H9 (cell line): ENCODE measurements at places on chromosomes 2 and 18. TPM values are rescaled to one million over a fixed set of nuclear protein-coding genes. Genes with fewer than 3 reads are reported as not detected.
A peak's percentile ranks its signal among the peaks of the same experiment; 100 is the strongest.

GRCh38 chr2:26636935-26637334 lies 4.2 kb downstream of the CIB4 start:
- DNase-seq = peak; percentile 24

DNA sequence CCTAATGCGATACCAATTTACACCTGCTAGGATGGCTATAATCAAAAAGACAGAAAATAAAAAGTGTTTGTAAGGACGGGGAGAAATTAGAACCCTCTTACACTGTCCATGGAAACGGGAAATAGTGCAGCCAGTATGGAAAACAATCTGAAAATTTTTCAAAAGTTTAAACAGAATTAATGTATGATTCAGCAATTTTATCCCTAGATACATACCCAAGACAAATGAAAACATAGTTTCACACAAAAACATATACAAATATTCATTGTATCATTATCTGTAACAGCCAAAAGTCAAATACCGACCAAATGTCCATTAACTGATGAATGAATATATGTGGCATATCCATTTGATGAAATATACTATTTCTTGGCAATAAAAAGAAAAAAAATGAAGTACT lies 313.5 kb upstream of the GYPC start:
- DNase-seq = no peak

DNA sequence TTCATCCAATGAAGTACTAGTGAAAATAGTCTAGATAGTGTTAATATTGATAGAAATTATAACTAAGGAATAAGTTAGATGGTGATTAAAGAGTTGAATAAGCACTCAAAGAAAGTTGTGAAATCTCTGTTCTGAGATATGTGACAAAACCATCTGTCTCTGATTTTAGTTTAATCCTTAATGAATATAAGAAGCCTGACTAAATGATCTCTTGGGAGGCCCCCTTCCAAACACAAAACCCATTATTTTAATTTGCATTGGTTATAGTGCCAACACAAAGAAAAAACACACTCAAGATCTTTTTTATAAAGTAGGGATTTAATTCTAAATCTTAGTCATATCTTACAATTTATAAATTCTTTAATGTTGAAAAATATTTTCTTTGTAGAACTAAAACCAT lies 34.0 kb downstream of the SCN2A start:
- DNase-seq = no peak

- no peak for DNase-seq
Observed at GRCh38 chr2:121505986-121506586, 24.6 kb upstream of the RNU4ATAC start.

- no peak for DNase-seq
Observed at GRCh38 chr18:75070625-75071483, 138.1 kb downstream of the PTGR3 start.

DNA sequence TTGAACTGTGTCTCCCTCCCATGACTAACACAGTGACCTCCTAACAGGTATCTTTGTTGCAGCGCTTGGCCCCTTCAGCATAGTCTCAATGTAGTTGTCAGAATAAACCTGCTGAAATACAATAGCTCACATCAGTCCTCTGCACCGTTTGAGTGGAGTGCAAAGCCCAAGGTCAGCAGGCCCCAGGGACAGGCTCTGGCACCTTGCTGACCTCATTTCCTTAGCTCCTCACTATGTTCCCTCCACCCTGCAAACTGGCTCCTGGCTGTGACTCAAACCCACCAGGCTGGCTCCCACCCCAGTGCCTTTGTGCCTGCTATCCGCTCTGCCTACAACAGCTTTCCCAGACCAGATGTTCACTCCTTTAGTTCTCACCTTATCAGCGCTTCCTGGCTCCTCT lies 146.7 kb downstream of the LRATD1 start:
- no peak for DNase-seq

DNA sequence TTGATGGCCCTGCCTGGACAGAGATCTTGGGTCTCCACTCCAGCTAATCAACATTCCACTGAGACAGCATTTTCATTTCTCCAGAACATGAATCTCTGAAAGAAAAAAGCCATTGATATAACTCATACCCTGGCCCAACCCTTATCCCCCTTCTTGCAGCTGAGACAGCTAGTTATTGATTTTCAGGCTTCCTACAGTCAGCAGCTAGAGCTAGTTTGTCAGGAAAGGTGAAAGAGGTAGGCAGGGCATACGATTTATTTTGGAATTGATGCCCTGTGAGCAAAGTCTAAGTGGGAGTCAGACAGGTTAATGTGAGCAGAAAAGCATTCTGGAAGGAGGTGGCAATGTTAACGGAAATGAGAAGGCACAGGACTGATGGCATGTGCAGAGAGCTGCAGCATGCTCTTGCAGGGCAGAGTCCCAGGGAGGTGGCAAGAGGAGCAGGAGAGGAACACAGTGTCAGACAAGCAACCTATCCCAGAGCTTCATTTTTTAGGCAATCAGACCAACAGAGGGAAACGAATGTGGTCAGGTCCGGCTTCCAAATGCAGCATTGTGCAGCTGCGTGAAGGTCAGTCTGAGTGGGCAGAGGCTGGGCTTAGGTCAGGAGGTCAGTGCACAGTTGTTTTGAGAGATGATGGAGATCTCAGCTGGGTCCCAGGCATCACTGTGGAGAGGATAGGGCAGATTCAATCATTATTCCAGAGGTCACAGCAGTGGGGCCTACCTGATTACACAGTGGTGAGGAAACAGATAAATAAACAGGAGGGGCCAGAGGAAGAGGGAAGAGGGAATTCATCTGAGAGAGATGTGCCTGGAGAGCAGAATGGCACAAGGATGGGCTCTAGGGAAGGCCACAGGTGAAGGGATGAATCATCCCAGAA lies 134.8 kb downstream of the CMPK2 start:
- no peak for DNase-seq

DNA sequence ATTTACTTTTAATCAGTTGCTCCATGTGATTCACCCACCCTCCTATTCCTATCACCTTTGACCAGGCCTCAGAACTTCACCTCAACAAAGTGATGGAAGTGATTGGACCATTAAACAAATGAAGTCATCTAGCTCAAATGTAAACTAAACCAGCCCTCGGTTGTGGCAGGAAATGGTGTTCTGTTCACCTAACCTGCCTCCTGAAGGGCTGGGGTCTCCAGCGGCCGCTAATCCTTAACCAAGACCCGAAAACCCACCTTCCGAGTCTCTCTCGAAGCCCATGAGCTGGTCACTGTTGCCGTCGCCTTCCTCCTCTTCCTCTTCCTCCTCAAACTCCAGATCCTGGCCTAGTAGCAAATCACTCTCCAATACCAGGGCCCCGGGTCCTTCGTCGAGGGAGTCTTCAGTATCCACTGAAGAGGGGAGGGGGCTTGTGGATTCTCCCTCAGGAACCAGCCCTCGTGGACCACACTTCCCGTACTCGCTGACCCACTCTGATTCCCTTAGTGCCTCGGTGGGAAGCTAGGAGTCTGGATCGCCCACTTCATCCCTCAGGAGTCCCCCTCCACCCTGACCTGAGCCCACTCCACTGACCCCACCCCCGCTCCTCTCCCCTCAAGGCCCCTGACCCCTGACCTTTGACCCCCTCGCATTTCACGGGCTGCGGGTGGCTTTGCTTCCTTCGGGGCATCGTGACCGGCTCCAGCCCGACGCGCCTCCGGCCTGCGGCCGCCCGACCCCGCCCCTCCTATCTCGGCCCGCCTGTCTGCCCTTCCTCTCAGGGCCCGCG lies 503 bp downstream of the ZNF513 start:
- peak; percentile 43 for DNase-seq

DNA sequence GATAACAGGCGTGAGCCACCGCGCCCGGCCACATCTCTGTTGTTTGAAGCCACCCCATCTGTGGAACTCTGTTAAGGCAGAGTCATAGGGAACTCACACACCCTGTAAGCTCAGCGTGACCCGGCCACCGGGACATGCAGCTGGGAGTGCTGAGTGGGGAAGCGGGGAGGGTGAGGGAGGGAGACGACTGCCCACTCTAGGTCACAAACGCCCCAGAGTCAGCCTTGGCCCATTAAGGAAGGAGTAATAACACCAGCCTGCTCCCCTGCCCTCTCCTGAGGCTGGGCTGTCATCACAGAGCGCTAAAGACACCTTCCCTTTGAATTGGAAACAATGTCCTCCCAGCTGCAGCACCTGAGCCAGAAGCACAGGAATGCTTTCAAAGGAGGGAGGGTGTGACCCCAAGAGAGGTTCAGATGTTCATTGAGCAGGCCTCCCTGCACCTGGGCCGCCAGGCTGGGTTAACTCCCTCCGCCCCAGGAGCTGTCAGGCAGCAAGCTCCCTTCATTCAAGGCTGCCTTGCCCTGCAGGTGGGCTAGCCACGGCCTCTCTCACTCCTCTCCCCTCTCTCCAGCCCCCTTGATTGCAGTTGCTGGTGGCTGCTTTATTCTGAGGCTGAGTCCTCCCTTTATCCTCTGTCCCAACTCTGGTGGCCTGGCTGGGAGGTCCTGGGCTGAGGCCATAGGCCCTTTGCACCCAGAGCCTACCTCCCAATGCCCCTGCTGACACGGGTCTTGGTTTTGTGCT lies 77.2 kb upstream of the HPCAL1 start:
- peak; percentile 56 for DNase-seq

DNA sequence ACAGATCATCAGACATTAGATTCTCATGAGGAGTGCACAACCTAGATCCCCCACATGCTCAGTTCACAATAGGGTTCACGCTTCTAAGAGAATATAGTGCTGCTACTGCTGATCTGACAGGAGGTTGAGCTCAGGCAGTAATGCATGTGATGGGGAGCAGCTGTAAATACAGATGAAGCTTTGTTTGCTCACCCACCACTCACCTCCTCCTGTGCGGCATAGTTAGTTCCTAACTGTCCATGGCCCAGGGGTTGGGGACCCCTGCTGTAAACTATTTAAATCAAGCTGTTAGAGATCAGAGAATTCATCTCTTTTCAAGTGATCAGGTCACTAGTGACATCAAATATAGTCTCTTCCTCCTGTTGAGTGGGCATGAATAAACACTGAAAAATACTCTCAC lies 88.8 kb upstream of the ACVR2A start:
- peak; percentile 33 for DNase-seq

The PSMA8 gene
- total RNA-seq = not detected in 2 replicates

DNA sequence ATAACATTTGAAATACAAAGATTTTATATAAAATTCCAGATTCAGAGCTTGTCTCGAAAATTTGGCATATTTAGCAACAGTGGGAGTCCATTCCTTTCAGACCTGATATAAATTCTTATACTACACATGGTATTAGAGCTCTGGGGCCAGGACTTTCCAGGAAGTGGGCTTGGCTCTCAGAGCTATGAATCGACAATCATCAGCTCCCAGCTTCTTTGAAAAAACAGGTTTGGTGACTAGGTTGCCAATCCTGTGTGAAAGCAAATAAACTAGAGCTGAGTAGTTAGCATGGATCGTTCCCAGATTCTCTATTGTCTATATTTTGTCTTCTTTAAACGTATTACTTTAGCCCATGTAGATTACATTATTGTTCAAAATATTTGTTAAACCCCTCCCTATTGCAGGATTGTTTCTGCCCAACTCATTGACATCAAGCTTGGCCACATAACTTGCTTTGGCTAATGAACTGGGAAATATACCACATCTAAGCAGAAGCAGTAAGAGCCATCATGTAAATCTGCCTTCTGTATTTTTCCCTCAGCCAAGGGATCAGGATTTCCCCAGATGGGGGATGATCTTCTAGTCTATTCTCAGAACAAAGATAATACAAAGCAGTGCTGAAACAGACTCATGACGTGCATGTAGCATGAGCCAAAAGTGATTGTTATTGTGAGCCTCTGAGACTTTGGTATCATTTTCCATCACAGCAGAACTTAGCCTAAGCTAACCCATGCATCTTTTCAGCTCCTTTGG lies 105.4 kb downstream of the KCNH7 start:
- DNase-seq = no peak

The ICOS gene
- total RNA-seq = not detected in 2 replicates

The C1GALT1C1L gene
- not detected in 2 replicates for total RNA-seq

DNA sequence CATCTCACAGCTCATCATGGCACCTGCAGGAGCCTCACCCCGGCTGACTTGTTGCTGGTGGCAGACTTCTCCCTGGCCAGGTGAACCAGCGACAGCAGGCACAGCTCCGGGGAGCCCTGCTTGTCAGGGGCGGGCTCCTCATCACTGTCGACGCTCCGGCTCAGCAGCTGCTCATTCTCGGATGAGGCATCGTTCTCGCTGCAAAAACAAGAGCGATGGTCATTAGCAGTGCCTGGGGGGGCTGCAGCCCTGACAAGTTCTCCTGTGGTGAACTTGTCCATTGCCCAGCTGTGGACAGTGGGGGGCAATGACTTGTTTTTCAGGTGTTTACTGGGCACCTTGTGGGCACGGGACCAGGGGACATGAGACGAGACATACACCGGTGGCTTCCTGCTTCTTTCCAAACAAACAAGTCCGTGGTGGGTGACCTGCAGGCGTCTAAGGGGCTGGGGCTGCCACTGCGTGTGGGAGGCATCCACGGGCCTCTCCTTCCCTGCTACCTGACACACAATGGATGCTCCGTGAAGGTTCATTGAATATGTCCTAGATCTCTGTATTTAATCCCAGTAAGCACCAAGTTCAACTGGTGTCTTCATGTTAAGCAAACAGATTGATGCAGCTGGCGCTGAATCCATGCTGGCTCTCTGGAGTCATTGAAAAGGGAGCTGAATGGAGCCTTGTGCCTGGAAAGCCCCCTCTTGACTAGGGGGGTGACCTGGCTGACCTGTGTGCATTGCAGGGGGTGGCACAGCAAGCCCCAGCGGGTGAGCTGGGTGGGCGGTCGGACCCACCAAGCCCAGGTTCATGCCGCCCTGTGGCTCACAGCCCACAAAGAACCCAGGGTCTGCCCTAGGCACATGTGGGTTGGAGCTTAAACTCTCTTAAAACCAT lies 81.0 kb downstream of the EDAR start:
- DNase-seq = peak; percentile 25

DNA sequence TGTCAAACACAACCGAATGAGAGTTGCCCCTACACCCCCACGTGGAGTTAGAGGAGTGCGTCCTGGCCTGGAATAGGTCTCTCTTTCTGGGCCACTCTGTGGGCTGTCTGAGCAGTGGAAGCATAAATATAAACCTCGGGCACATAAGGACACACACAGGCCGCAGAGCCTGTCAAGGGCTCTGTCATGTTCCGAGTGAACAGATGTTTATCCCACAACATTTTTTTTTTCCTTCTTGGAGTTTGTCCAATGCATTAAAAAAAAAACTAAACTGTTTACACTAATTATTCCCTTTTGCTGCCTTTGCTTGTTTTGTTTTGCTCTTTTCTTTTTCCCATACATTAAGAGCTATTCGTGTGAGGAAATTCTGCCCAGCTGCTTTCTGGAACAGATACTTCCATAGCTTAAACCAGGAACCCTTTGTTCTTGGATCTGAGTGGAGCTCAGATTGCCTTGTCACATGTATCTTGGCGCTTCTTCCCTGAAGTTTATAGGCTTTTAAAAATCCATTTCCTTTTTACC lies 228.3 kb upstream of the FOSL2 start:
- no peak for DNase-seq

GRCh38 chr2:21812766-21813165 lies 689.0 kb downstream of the TDRD15 start:
- DNase-seq = no peak

GRCh38 chr2:14891546-14891945 lies 259.0 kb downstream of the LRATD1 start:
- DNase-seq = no peak

- DNase-seq = peak; percentile 82
Observed at GRCh38 chr18:22332590-22332989, 85.1 kb downstream of the CTAGE1 start.

GRCh38 chr2:62968168-62968567 lies 82.5 kb upstream of the OTX1 start:
- DNase-seq = no peak

GRCh38 chr2:67451086-67451832 lies 54.1 kb downstream of the ETAA1 start:
- DNase-seq = no peak

GRCh38 chr18:61241260-61241853 lies 91.9 kb upstream of the CDH20 start:
- no peak for DNase-seq
